Coronary artery (tissue), 2 donors: ENCODE measurements at places on chromosomes 7 and 10.

GRCh38 chr7:128687131-128687530 lies 15.0 kb downstream of the GARIN1A start:
- DNase-seq, result no peak

- DNase-seq, result no peak
Observed at GRCh38 chr7:17463511-17464085, 165.1 kb downstream of the AHR start.

DNA sequence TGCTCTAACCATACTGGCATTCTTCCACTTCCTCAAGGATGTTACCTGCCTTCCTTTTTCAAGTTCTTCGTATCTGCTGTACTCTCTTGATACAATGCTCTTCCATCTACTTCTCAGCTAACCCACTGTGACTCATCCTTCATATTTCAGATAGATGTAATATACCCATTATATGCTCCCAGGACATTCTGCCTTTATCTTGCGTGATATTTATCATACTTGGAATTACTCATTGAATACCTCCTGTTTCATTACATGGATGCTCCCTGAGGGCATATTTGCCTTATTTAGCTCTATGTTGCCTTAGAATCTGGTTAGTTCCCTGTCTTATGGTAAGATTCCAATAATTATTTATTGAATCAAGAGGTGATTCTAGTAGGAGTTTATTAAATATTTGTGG lies 706.4 kb downstream of the SORCS3 start:
- DNase-seq, result no peak

GRCh38 chr10:96645191-96645721 lies 58.4 kb upstream of the TM9SF3 start:
- DNase-seq, result no peak

DNA sequence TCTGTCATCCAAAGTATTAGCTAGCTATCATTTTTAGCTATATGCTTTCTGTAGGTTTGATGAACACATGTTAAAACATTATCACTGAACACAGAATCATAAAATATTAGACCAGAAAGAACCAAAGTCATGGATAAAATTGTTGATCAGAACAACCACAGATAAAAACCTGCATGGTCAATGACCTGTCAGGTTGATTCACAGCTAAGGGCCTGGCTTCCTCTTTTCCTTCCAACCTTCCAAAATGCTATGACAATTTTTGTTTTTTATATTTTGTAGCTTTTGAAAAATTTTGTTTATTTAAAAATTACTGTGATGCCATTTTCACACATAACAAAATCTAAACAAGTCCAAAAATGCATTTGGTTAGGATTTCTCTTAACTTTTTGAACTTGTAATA lies 444.4 kb upstream of the CHRM2 start:
- DNase-seq, result no peak

DNA sequence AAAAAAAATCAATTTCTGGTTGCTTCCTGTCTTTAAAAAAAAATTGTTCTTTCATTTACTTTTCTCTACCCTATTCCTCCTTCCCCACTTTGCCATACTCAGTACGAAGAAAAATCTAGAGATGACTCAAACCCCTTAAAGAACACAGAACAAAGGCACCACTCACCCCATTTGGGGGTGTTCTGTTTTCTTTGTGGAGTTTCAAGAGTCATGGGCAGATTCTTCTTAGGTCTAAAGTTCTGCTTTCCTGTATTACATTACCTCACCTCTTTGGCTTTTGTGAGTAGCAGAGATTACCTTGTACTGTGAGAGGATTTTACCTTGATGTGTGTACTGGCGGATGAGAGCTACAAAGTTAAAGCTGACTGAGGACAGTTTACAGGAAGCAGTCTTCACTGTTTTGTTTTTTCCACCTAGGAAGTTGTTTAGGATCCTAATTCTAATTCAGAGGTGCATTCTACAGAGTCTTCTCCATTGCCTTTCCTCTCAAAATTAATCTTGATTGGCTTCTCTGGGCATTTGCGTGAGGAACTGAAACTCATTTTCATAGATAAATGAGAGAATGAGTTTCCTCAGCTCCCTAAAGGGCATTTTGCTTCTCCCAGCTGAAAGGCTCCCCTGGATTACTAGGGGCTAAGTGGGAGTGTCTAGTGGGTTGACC lies 20.7 kb downstream of the AVL9 start:
- no peak for DNase-seq

GRCh38 chr10:81886939-81887338 lies 11.9 kb downstream of the NRG3 start:
- no peak for DNase-seq

- DNase-seq, result no peak
Observed at GRCh38 chr7:115078851-115079250, 157.0 kb downstream of the MDFIC start.

- no peak for DNase-seq
Observed at GRCh38 chr7:3266240-3266639, 34.8 kb upstream of the SDK1 start.

DNA sequence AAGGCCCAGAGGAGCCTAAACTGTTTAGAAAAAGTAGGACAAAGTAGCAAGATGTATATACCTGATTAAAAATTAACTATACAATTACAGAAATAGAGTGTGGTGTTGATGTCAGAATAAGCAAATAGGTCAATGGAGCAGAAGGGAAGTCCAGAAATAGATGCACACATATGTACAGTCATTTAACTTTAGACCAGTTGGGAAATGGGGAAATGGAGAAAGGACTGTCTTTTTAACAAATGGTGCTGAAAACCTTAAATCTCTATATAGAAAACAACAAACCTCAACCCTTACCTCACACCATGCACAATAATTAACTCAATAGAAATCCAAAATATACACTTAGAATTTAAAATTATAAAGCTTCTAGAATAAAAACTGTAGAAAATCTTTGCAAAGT lies 72.2 kb downstream of the CH25H start:
- DNase-seq, result no peak

DNA sequence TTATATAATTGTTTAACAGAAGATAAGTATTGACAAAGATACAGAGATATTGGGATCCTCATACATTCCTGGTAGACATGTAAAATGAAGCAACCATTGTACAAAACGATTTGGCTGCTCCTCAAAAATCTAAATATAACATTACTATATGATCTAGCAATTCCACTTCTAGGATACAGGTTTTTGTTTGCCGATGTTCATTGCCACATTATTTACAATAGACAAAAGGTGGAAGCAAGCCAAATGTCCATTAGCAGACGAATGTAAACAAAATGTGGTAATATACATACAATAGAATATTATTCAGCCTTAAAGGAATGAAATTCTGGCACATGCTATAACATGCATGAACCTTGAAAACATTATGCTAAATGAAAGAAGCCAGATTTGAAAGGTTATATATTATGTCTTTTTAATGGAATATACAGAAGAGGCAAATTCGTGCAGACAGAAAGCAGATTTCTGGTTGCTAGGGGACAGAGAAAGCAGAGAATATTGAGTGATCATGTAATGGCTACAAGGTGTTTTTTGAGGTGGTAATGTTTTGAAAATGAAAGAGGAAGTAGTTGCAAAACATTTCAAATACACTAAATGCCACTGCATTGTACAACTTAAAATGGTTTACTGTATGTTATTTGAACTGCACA lies 44.9 kb downstream of the POLR1F start:
- DNase-seq, result no peak

DNA sequence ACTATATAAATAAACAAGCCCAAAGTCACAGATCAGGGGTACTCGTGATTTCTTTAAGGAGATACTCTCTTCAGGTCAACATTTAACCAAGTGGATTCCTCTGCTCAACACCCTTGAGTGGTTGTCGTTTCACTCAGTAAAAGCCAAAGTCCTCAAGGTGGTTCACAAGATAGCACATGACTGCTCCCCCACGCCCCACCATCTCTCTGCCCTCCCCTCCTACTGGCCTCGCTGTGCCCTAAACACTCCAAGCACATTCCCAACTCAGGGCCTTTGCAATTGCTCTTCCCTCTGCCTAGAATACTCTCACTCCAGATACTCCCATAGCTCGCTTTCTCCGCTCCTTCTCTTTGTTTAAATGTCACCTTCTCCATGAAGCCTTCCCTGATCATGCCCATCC lies 72.1 kb upstream of the FHIP2A start:
- no peak for DNase-seq

DNA sequence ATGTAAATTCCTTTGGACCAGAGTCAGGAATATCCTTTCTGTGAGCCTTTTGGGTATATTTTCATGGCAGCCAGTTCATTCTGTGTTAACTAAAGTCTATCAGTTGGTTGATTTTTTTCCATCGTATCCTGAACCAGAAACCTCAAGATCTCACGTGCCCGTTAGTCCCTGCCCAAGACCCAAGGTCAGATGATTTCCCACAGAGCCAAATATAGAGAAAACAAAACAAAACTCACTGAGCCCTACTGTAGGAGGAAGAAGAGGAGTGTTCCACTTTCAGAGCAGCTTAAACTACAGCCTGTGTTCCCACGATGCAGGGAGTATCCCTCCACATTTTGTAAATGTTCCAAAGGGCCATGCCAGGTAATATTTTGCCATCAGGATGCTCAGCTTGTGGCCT lies 96.0 kb upstream of the ADO start:
- no peak for DNase-seq

- DNase-seq, result no peak
Observed at GRCh38 chr7:57505176-57505575, 55.2 kb downstream of the ZNF716 start.

DNA sequence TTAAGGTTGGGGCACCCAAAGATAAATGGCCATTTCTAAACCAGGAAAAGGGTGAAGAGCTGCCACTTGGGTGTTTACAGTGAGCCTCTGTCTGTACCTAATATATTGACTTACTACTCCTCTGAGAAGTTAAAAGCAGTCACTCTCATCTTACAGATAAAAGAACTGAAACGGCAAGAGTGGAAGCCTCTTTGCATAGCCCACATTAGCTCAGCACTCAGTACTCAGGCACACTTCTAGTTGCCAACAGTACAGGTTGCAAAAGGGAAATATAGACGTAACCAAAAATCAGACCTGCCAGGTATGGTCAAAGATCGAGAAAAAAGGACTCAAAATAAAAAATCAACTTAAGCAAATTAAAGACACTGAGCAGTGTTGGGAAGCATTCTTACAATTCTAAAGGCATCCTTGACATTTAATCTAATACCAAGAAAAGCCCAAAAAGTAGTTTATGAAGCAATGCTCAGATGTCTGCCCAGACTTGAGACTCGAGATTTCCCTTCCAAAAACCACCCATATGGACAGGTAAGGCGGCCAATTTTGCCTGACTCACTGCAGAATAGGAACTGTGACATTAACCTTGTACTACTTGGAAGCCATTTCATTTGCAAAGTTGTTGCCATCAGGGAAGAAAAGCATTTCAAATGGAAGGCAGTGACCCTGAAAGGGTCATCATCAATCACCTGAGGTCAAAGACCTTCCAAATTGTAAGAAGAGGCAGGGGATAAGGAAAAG lies 139.3 kb downstream of the SLC25A13 start:
- DNase-seq, result no peak

GRCh38 chr10:11338160-11338844 lies 273.1 kb downstream of the USP6NL start:
- no peak for DNase-seq

GRCh38 chr7:72037516-72037915 lies 374.6 kb downstream of the CALN1 start:
- DNase-seq, result no peak
